ENCODE measurements at places on chromosomes 12 and 14. TPM values are rescaled to one million over a fixed set of nuclear protein-coding genes. Genes with fewer than 3 reads are reported as not detected.
A peak's percentile ranks its signal among the peaks of the same experiment; 100 is the strongest.

The CAPZA3 gene
- total RNA-seq, result not detected

The NAA25 gene
- total RNA-seq, result 44.0 TPM

DNA sequence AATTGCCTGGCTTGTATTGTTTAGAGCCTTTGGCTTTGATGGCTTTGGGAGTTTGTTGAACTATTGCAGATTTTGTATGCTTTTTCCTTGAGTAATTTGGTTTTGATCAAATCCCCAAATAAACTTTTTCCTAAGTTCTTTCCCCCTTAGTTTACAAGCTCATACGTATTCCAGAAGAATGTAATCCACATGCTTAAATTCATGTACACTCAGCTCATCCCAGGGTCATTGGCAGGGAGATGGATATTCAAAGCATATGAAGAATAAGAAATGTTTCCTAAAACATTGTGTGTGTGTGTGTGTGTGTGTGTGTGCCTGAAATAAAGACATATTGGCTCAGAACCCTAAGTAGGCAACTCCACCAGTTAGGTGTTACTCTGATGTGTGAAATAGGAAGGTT, 89.4 kb downstream of the TMEM30B start:
- no peak overlapping the region for H3K27ac ChIP-seq
- H3K27me3 ChIP-seq, result peaks cover 58% of the 10 kb centered on the region
- DNase-seq, result no peak
- peaks cover 9% of the 10 kb centered on the region for H3K4me1 ChIP-seq
- peaks cover 2% of the 10 kb centered on the region for H3K36me3 ChIP-seq

GRCh38 chr14:66998013-66998412, 191.2 kb upstream of the GARIN2 start:
- no peak overlapping the region for H3K27ac ChIP-seq
- H3K27me3 ChIP-seq, result no peaks in the 10 kb centered on the region
- no peak overlapping the region for H3K4me3 ChIP-seq
- no peaks in the 10 kb centered on the region for H3K36me3 ChIP-seq
- H3K4me1 ChIP-seq, result no peaks in the 10 kb centered on the region
- no peak for DNase-seq

DNA sequence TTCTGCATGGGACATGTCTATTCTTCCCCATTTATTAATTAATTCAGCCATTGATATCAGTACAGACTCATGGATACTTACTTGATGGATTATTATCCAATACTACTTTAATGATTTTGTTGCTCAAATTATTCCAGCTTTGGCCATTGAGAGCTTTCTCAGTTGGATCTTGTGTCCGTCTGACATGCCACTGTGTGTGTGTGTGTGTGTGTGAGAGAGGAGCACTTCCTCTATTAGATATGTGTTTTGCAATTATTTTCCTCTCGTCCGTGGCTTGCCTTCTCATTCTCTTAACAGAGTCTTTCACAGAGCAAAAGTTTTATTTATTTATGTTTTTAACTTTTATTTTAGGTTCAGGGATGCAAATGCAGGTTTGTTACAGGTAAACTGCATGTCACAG, 194.2 kb downstream of the ADGRD1 start:
- DNase-seq, result no peak
- H3K27ac ChIP-seq, result no peak overlapping the region
- no peak overlapping the region for H3K4me3 ChIP-seq
- H3K27me3 ChIP-seq, result peaks cover 18% of the 10 kb centered on the region
- no peaks in the 10 kb centered on the region for H3K4me1 ChIP-seq

DNA sequence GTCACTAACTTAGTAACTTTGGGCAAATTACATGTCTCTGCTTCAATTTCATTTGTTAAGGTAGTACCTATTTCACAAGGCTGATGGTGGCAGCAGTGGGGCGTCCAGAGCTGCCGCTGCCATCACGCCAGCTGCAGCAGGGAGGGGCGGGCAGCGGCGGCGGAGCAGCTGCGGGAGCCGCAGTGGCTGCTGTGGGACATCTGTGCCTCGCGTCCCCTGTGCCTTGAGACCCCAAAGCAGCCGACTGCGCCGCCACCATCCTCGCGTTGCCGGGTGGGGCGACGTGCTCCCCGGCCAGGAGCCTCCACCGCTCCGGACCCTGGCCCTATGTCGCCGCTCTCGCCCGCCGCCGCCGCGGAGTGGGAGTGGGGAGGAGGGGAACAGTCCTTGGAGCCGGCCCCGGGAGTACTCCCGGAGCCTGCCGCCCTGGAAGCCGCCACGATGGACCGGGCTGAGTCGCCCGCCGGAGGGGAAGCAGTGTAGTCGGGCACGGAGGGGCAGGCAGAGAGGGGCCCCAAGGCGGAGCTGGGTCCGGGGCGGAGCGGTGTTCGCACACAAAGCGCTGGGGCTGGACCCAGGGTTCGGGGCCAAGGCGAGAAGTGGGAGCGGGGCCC, 51.4 kb downstream of the A2M start:
- H3K36me3 ChIP-seq, result no peaks in the 10 kb centered on the region
- peak; percentile 47 for DNase-seq
- H3K27ac ChIP-seq, result no peak overlapping the region
- H3K4me1 ChIP-seq, result peaks cover 3% of the 10 kb centered on the region
- peak overlapping the region; percentile 84 for H3K4me3 ChIP-seq

Measured in naive thymus-derived CD8-positive, alpha-beta T cell (primary cell).